Purkinje cell (primary cell): ENCODE measurements at places on chromosomes 13 and 19. TPM values are rescaled to one million over a fixed set of nuclear protein-coding genes. Genes with fewer than 3 reads are reported as not detected.

The METTL21C gene
- 21.0 and 24.3 TPM in 2 replicates for polyA plus RNA-seq

The C19orf33 gene
- polyA plus RNA-seq = not detected in 2 replicates

The CBLC gene
- not detected in 2 replicates for polyA plus RNA-seq

The OVOL3 gene
- polyA plus RNA-seq = not detected in 2 replicates

The FIZ1 gene
- 1.7 and 4.2 TPM in 2 replicates for polyA plus RNA-seq

The CABP5 gene
- polyA plus RNA-seq = not detected in 2 replicates

The CCDC8 gene
- 0.20 TPM in 1 of 2 replicates, not detected in the other for polyA plus RNA-seq

The CRX gene
- not detected in 2 replicates for polyA plus RNA-seq

The CYP2A6 gene
- not detected in 2 replicates for polyA plus RNA-seq

The ENOX1 gene
- polyA plus RNA-seq = 33.5 and 60.4 TPM in 2 replicates

The ELAVL3 gene
- 4.9 and 6.3 TPM in 2 replicates for polyA plus RNA-seq

The ADGRE3 gene
- polyA plus RNA-seq = not detected in 2 replicates

The ICAM5 gene
- 0.24 TPM in 1 of 2 replicates, not detected in the other for polyA plus RNA-seq

The CAPN12 gene
- 1.8 and 4.4 TPM in 2 replicates for polyA plus RNA-seq
